ENCODE measurements at places on chromosomes 16 and 17.

DNA sequence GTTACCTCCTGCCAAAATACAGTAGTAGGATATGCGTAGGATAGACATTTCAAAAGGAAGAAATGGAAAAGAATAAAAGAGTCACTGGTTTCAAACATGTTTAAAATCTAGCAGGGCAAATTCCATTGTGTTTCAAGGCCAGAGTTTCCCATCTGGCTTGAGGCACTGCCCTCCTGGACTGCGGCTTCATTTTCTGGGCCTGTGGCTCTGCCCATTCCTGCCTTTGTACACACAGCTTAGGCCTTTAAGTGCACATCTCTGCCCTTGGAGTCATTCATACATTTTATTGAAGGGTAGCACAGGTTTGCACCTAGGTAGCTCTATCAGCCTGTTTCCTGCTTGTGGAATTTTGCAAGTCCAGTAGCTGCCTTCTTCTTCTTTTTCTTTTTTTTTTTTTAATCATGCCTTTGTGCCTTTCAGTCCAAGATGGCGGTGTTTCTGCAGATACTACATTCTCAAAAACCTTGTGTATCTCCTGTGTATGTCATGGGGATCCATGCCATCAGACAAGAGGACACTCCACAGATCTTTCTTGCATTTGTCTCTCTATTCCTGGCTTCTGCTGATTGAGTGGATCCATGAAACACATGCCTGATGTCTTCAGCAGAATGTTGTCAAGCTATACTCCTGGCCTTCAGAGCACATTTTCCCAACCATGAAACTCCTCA, 282.9 kb downstream of the BCAS3 start:
- no peak for DNase-seq

GRCh38 chr16:4319454-4320421, 3.9 kb downstream of the GLIS2 start:
- DNase-seq: no peak

DNA sequence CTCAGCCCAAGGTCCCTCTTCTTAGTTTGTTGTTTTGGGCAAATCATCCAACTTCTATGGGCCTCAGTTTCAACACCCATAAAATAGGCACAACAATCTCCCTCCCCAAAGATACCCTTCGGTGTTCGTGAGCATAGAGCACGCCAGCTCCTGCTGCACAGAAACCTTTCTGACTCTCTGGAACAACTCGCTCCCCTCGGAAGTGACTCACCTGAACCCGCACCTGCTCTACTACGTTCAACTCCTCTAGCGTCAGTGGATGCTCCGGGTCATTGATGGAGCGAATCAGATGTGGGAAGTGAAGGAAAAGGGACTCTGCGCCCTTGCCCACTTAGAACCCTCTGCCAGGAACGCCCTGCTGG, 445 bp downstream of the CIAO2B start:
- no peak for DNase-seq

DNA sequence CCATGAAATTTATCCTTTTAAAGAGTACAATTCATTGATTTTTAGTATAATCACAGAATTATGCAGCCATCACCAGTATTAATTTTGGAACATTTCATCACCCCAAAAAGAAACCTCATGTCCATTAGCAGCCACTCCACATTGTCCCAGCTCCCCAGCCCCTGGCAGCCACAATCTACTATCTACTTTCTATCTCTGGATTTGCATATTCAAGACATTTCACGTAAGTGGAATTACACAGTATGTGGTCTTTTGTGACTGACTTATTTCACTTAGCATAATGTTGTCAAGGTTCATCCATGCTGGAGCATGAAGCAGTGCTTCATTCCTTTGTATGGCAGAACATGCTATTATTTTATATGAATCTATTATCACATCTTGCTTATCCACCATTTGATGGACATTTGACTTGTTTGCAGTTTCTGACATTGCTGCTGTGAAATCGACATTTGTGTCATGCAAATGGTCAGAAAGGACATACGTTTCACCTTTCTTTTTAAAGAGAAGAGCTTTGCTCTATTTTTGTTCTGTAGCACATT, 10.7 kb downstream of the METTL9 start:
- DNase-seq: no peak

GRCh38 chr17:9419932-9420453, 155.6 kb downstream of the STX8 start:
- DNase-seq: no peak

DNA sequence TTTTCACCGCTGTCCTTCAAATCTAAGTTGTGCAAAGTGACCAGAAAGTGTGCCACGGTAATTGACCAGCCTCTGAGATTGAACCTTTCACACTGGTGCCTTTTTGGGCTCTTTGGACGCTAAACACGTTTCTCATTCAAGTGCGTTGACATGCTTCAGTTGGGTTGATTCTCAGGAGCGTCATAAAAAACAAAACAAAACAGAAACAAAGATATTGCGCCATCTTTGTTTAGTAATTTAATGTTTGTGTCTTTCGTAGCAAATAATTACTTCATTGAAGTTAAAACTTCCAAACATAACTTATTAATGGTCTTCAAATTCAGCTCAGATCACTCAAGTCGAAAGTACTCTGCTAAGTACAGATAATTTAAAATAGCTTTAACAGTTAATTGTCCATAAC, 80.2 kb downstream of the OR1D5 start:
- DNase-seq: no peak

All from NCI-H1092 (cell line).